ENCODE measurements at places on chromosomes 11 and 22.
A peak's percentile ranks its signal among the peaks of the same experiment; 100 is the strongest.

DNA sequence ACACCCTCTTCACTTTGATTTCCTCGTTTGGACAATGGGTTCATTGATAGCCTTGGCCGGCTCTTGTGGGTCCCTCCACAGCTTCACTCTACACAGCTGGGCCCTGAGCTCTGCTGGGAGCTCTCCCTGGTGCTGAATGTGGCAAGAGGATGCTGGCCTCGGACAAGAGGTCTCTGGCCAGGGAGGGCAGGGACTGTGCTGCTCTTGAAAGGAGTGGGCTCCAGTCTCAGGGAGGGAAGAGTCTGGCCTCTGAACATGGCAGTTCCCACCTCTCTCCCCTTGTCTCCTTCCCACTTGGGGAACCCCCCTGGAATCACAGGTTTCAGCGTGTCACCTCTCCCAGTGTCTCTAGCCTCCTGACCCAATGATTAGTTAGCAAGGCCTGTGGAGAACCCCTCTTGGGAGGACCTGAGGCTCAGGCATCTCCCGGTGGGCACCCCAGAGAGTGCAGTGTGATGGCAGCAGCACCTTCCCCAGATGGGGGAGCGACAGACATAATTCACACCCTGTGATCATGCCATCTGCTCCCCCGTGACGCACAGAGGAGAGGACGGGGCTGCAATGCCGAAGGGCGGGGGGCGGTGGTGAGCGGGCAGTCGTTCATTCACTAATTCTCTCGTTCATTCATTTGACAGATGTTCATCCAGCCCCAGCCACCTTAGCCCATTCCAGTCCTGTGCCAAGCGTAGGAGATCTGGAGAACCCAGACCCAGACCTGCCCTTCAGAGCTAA, 2.8 kb upstream of the CABP7 start:
- peak; percentile 3 for DNase-seq

DNA sequence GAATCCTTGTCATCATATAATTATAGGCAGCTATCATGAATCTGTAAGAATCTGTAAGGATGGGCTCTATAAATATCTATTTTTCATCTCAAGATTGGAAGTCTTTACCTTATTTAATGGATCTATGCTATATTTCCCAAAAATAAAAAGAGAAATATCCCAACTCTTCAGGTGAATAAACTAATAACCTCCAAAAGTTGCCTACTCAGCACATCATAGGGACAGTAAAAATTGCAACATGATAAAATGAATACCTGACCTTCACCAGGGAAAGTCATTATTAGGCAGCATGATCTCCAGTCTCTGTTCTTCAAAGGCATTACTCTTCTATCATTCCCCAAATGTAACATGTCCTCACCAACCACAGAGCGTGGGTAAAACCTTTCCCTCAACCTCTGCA, 277.3 kb downstream of the RAB38 start:
- DNase-seq = no peak

- no peak for DNase-seq
Observed at GRCh38 chr11:108620958-108621772, 27.6 kb upstream of the EXPH5 start.

DNA sequence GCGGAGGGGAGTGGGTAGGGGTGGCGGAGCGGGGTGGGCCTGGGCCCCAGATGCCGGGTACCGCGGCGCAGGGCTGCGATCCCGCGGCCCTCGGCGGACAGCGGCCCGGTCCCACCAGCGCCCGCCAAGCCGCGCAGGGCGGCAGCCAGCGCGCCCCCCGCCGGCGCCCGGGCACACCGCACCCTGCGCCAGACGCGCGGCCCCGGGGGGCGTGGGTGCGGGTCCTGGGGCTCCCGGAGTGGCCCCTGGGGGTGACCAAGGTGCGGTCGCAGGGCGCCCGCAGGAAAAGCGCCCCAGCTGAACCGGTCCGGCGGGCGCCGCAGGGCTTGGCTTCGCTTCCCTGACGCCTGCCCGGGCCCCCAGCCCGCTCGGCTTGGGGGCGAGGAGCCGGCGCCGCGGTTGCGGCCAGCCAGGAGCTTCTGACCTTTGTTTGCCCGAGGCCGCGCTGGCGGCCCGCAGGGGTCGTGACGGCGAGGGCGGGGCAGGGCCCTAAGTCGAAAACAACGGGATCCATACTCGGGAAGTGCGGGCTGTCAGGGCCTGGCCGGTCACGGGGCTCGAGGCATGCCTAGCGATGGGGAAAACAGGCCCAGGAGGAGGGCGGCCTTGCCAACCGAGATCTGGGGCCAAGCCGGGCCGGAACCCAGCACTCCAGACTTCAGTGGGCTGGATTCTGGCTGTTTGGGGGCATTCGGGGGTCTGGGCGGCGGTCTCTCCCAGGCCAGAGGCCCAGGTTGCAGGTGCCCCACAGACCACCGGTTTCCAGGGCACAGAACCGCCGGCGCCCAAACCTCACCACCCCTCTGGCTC, 581 bp upstream of the AP5B1 start:
- DNase-seq = no peak

DNA sequence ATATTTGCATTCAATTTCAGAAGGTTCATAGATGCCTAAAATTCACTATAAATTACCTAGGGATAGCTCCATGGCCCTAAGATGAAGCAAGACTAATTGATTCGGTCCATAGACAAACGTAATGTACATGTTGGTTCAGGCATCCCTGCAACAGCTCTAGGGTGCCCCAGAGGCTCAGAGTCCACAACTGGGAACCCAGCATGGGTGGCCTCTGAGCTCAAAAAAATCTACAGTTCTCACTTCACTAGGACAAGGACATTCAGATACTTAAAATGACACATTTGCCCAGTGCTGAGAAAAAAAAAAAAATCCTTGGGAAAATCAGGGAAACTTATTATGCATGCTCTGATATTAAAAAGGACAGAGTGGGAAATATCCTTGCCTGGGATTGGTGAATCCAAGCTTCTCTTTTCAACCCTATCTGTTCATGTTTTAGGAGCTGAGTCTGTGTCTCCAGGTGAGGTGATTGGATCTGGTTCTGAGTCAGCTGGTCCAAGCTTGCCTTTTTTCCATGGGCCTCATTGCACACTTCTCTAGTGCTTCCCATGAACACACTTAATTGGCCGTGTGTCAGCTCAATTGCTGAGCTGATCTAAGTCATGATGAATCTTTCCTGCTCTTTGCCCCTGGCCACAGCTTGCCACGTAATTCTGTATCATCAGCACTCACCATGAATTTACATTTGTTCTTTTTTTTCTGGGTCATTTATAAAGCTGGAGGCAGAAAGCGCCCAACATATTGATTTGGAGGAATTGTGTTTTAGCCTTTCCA, 116.3 kb upstream of the RCN1 start:
- DNase-seq = no peak

DNA sequence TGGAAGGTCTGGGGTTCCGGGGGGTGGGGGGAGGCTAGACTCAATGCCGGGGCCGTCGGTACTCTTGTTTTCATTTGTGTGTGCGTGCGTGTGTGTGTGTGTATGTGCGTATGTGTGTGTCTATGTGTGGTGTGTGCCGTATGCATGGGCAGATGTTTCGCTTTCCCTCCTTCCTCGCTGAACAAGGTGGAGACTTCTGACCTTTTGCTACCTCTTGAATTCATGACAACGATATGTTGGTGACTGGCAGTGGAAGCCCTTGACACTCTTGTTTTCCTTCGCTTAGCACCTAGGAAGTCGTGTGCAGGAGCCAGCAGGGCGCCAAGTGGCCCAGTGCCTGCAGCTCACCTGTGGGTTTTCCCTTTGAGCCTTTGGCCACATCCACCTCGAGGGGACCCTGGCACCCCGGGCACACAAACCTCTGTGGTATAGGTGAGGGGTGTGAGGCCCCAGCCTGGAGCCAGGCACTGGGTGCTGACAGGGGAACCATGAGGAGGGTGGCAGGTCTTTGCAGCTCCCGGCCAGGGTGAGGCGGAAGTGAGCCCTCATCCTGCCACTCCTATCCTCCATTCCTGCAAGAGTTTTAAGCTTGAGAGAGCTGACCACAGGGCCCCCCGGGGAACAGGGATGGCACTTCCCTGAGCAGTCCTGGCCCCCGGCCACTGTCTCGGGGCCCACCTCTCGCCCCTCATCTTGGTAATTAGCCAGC, 19.3 kb upstream of the TMEM191C start:
- DNase-seq = no peak

DNA sequence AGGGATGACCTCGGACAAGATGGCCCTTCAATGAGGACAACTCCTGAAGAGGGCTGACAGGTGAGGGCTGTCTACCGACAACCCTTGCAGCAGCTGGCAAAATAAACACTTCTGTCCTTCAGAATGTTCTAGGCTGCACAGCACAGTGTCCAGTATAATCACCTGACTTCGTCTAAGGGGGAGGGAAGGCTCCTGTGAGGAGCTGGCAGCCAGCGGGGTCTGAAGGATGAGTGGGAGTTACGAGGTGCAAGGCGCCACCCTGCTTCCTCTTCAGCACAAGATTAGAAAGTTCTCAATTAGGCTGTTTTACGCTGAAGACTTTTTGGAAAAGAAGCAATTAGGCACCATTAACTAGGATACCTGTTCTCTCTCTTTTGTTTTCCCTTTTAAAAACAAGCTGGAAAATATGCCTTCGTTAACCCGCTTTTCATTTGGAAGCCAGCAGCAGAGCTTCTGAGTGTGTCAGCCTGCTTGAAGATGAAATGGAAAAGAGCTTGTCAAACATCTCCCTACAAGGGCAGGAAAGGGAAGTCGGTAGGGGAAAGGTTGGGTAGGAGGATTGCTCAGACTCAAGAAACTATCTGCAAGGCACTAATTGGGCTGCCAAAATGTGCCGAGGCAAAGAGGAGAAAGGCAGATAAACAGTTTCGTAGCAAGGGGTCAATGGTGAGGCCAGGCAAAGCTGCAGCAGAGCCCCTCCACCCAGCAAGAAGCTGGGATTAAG, 592.2 kb upstream of the CADM1 start:
- DNase-seq = no peak

GRCh38 chr11:12229450-12230229, 119.2 kb downstream of the MICAL2 start:
- no peak for DNase-seq

GRCh38 chr22:29128891-29129807, 56.3 kb downstream of the KREMEN1 start:
- DNase-seq = no peak

DNA sequence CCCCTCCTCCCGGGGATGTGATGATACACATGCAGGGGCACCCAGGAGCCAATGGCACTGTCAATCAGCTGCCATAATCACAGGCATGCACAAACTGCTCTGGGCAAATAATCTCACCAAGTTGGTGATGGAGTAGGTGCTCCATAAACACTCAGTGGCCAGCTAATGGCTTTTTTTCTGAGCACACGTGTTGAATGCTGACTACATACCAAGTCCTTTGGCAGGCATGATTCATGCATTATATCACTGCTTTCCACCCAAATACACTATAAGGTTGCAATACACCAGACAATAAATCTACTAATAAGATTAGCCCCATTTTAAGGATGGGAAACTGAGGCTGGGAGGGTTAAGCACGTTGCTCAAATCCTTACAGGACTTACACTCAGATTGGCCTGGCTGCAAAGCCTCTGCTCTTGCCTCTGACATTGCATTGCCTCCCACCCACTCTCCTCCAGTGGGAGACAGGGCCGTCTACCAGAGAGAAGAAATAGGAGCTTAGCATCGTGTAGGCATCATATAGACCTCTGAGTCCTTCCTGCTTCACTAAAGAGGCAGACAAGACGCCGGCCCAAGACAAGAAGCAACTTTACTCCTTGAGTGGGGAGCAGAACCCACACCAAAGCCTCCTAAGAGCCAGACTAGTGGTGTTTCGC, 32.7 kb upstream of the ACCSL start:
- no peak for DNase-seq

GRCh38 chr11:68003846-68004550, at the start of gene UNC93B1:
TSS of gene UNC93B1 (minus strand) at chr11:68004097. CDS start at chr11:68004043, 54 bp downstream.
- peak; percentile 80 for DNase-seq

DNA sequence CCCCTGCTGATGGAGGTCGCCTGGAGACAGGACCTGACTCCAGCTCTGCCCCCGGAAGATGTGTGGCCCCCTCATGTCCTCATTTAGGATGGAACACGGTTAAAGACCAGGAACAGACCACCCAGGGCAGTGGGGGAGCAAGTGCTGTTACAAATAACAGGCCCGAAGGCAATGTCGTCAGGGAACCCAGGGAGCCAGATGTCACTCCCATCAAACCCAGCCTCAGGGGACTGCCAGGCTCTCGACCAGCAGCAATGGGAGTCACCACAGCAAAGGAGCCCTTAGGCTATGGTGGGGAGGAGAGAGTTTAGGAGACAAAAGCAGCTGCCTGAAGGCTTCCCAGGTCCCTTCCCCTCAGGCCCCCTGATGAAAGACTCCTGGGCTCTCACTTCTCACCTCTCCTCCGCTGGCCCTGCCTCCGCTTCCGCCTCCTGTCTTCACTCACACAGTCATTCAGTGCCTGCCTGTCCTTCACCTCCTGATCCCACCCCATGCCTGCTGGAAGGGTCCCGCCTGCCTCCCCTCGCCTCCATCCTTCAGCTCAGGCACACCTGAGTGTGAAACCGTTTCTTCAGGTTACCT, 4.4 kb downstream of the RPS19BP1 start:
- DNase-seq = no peak

DNA sequence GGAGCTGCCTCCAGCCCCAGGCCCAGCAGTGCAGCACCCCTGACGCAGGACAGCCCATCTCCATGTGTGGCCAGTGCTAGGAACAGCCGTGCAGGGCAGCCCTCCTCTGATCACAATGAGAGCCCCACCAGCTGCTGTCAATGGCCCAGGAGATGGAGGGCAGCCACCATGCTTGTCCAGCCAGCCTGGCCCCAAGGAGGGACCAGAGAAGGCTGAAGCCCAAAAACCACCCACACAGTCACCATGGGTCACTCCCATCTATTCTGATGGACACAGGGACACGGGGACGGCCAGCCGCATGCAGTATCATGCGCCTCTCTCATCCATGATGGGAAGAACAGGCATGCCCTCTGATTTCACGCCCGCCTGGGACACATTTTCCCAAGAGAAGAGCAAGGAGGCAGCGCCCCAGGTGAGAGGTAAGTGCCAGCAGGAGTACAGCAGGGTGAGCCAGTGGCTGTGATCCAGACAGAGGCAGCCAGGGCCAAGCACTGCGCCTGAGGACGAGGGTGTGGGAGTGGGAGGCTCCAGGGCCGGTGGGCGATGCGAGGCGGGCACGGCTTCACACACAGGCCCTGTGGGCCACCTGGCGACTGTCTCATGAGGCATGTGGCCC, 33.6 kb upstream of the GNB1L start:
- DNase-seq = no peak

GRCh38 chr11:105333153-105333552, 193.6 kb upstream of the CARD18 start:
- no peak for DNase-seq

- DNase-seq = peak; percentile 32
Observed at GRCh38 chr11:127843483-127844396, 743.6 kb downstream of the ETS1 start.

GRCh38 chr11:72578566-72578965, 95.7 kb downstream of the PDE2A start:
- DNase-seq = no peak

DNA sequence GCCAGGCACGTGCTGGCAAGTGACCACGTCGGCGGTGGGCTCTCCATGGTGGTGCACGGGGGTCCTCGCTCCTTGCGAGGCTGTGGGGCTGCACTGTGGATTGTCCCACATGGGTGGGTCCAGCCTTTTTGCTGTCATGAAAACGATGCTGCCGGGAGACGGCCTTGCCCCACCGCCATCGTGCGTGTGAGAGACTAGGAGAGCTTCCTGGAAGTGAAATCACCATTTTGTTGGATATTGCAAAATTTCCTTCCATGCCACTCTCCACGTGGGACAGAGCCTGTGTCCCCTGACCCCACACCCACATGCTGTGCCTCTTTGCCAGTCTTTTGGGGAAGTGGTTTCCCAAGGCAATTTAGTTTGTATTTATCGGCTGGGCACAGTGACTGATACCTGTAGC, 18.2 kb upstream of the GRAMD4 start:
- no peak for DNase-seq
